ENCODE measurements at places on chromosomes 3 and 15. TPM values are rescaled to one million over a fixed set of nuclear protein-coding genes. Genes with fewer than 3 reads are reported as not detected.

- no peak for DNase-seq
Observed at GRCh38 chr15:77483425-77484140, 62.9 kb downstream of the HMG20A start.

DNA sequence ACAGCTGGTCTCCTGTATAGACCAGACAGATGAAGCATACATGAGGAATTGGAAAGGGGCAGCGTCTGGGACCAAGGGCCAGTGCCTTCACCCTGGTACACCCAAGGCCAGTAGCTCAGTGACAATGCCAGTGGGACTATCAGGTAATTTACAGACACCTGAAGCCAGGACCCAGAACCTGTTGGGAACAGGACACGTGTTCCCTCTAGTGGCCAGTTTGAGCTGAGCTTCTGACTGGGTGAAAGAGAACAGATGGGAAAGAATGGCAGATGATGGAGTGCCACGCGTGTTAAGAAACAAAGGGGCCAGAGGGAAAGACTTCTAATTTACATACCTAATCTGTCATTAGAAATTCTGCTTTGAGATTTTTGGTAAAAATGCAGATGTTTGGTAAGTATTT, 5.1 kb upstream of the SLC25A38 start:
- no peak for DNase-seq

DNA sequence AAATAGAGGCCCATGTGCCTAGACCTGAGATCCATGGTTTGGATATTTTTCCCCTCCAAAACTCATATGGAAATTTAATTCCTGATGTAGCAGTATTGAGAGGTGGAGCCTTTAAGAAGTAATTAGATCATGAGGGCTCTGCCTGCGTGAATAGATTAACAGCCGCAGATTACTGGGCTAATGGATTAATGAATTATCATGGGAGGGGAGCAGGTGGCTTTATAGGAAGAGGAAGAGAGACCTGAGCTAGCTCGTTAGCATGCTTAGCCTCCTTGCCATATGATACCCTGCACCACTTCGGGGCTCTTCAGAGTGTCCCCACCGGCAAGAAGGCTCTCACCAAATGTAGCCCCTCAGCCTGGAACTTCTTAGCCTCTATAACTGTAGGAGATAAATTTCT, 15.8 kb downstream of the ARHGEF26 start:
- no peak for DNase-seq

GRCh38 chr15:48242535-48242934, 36.4 kb downstream of the SLC12A1 start:
- no peak for DNase-seq

DNA sequence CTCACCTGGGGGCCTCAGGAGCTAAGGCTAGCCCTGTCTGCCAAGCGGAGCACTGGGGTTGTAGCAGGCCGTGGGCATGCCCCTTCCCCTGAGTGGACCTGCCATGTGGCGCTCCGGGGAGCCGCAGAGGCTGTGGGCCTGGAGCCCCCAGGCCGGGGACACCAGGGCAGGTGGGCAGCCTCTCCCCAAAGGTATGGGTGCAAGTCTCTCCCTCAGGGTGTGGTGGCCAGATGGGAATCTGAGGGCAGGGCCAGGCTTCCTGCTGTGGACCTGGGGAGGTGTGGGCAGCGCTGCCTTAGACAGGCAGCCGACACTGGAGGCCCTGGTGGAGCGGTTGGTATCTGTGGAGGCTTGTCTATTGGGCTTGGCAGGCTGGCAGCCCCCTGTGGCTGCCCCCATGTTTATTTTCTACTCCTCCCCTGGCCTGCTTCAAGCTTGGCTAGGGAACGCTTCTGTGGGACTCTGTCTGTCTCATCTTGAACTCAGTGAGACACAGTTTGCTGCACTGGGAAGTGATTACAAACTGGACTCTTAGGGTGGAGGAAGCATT, 5.9 kb downstream of the ACVR2B start:
- DNase-seq = no peak

DNA sequence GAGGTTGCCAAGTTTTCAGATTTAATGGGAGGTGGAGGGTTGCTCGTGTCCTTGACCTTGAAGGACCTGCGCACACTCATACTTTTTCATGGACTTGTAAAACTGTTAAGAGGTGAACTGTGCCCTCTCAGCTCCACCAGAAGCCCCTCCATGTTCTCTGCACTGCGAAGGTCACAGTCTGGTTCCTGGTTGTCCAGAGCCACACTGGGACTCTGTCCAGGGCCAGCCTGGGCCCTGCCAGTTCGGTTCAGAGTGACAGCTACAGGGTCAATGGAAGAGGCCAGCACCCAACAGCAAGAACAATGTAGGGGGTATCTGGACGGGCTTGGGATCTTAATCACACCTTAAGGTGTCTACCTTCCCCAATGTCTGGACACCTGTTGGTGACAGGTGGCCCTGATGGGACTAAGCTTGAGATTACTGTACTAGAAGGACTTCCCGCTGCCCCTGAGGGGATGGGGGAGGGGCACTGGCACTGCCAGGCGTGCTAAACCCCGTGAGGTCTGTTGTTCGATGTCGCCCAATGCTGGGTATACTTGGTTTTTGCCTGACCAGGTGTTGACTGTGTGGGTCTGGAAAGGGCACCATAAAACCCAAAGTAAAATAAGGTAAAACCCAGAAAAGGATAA, 34.7 kb downstream of the GRK7 start:
- DNase-seq = no peak

MASP1 gene
- 6.3 TPM for total RNA-seq

TGM5 gene
- total RNA-seq = not detected

SCN11A gene
- 0.71 TPM for total RNA-seq

CELF6 gene
- 3.3 TPM for total RNA-seq

LRRK1 gene
- 24.9 TPM for total RNA-seq

RAD51 gene
- total RNA-seq = 0.53 TPM

LTK gene
- 1.1 TPM for total RNA-seq

SYNPR gene
- not detected for total RNA-seq

TIGIT gene
- total RNA-seq = 1.1 TPM

MOBP gene
- 3.8 TPM for total RNA-seq

All from sciatic nerve (tissue), 2 donors.